Cerebellar nuclear complex (tissue), 1 donor: ENCODE measurements at places on chromosomes 3 and 15.

GRCh38 chr3:136685882-136686281 is 66.3 kb downstream of the STAG1 start:
- no peak for DNase-seq

DNA sequence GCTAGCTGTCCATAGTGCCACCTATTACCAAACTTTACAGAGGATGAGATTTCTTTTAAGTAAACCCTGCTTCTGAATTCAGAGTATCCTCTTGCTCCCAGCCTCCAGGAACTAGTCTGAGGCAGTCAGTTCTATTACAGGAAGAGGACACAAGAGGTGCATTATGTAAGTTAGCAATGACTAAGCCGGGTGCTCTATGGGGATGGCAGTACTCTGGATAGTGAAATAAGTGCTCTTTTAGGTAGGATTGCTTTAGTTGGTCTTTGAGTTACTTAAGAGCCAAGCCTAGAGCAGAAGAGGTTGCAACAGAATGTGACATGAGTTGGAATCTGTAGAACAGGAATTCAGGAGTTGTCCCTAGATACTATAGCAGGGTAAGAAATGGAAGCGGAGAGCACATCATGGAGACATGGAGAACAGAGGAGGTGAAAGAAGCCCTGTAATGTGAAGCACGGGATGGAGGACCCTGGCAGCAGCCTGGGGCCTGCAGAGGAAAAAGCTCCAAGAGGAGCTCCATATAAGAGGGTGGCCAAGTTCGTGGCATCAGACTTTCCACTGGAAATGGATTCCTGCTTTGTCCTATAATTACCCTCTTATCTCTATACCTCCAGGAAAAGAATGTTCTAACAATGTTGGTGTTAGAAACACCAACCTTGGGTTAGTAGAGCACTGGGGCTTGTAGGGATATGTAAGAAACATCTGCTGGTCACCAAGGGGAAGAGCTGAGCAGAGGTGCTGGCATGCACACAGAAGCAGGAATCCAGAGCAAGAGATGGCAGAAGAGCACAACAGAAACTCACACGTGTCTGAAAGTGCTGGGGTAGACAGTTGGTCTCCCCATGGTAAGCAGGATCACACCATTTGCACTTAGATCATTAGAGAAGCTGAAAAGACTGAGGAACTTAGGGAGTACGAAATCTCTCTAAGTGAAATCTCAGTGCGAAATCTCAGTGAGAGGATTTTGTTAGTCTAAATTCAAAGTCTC is 851.1 kb downstream of the FHIT start:
- no peak for DNase-seq

DNA sequence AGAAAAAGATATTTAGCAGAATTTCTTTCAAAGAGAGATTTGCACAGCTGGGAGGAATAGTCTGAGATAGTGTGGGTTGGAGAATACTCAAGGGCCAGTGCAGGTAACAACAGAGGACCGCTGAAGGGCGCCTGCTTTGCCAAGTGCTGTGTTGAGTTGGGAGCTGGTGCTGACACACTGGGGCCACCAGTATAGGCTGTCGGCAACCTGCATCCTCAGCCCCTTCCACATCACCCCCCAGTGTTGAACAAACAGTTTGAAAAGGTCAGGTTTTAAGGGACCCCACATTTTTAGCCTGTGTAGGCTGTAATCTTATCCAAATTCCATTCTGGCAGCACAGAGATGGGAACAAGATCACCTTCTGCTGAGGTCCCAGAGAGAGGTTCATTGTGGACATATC is 96.6 kb downstream of the ABHD5 start:
- no peak for DNase-seq

DNA sequence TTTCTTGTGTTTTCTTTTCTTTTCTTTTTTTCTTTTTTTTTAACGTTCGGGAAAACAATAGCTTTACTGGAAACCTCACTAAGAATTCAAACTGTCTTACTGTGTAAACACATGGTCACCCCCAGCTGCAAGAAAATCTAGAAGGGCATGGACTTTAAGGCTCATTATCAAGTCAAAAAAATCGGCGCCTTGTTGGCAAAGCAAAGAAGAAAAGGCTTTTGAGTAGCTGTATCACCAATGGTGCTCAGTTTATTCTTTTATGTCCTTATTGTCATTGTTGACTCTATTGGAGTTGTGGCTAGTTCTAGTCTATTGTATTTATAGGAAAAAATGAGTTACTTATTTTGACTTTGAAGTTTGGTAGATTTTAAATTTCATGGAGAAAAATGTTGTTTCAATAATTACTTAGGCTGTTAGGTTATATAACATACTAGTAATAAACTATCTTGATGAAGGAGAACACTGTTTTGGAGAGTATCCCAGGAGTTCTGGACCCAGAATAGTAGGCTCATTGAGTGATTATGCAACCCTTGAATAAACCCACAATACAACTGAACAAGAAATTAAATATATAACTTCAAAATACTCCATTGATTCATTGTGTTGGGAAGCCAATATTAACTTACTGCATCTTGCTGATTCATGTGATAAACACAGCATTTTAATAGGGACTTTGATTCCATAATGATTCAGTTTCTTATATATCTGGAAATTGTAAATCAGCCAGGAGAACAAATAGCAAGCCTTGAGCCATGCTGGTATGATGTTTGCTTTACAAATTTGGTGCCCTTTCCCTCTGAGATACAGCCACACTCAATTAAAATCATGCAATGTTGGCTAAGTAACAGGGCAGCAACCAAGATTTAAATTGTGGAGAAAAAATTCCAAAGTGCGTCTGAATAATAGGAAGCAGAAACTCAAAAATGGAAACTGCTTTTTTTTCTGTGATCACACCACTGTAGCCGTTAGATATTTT is 27.8 kb upstream of the GOLIM4 start:
- DNase-seq, result no peak

DNA sequence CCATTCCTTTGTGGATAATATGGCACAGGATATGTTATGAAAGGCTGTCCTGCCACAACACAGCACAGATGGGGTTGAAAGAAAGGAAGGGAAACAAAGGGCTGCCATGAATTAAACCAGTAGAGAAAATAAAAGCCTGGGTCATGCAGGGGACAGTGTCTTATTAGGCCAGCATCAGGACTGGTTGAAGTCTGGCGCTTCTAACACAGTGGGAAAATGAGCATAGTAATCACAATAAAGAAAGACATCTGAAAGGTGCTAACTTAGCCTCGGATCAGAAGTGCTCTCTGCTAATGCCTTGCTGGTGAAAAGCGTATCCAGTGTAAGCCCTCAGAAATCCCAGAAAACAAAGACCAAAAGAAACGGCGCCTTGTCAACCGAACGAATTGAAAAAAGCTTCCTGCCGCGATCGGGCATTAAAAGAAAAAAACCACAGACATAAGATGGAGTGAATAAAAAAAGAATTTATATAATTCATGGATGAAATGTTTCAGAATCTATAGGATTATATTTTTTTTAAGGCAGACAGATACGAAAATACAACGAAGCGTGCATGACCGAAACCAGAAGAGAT is 566 bp upstream of the MKRN3 start:
- no peak for DNase-seq

DNA sequence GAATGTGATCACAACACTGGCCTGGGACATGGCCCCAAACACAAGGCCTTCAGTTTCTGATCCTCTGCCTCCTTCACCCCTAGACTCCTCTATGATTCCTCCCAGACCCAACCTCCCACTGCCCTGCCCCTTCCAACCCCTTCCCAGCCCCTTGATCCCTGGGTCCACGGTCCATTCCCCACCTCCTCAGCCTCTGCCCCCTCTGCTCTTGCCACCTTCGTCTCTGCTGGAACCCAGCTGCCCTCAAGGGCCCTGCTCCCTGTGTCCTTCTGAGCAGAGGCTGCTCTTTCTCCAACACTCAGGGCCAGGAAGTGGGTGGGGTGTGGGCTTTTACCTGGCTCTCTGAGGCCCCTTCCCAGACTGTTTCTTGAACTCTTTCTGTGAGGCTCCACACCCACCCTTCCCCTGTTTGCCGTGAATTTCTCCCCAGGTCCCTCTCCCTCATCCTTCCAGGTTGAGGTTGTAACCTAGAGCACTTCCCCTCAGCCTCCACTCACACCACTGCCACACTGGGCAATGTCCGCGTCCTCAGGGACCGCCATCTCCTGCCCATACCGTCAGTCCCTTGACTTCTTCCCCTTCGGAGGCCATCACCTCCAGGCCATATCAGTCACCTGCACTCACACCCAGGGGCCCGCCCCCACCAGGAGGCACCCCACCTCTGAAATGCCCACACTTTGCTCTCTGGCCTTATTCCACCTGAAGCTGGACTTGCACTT is 18.7 kb upstream of the SLCO2A1 start:
- no peak for DNase-seq

- no peak for DNase-seq
These were observed 268.4 kb upstream of the FRG2C start for GRCh38 chr3:75395580-75396315.

DNA sequence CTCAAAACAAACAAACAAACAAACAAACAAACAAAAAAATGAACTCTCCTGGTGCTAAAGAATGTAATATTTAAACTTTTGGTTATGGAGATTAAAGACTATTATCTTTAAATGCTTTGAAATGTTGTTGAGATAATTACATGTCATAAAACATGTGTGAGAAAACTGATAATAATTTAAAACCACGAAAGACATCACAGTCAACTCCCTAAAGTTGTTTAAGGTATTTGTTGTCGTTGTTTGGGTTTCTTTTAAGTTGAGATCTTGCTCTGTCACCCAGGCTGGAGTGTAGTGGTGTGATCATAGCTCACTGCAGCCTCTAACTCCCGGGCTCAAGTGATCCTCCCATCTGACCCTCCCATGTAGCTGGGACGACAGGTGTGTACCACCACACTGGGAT is 12.0 kb downstream of the EFCAB12 start:
- DNase-seq, result no peak

GRCh38 chr3:27141668-27142067 is 227.5 kb downstream of the NEK10 start:
- no peak for DNase-seq

- no peak for DNase-seq
These were observed 28.9 kb downstream of the EAF1 start for GRCh38 chr3:15456321-15456720.

- DNase-seq, result no peak
These were observed 379.4 kb downstream of the DIPK2A start for GRCh38 chr3:144351011-144351410.

DNA sequence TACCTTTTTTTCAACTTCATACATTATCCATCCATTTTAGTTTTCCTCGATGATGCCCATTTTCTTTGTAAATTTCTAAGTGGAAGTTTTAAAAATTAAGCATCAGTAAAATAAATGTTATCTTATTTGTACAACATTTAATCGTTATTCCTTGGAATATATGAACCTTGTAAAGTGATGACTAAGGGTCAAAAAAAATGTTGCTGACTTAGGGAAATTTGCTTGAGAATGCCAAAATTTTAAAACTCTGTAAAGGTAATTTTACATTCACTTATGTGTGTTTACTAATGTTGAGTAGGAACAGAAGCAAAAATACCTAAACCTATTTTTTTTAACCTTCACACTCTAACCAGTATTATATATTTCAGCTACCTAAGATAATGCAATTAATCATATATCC is 917.1 kb downstream of the VGLL3 start:
- DNase-seq, result no peak

DNA sequence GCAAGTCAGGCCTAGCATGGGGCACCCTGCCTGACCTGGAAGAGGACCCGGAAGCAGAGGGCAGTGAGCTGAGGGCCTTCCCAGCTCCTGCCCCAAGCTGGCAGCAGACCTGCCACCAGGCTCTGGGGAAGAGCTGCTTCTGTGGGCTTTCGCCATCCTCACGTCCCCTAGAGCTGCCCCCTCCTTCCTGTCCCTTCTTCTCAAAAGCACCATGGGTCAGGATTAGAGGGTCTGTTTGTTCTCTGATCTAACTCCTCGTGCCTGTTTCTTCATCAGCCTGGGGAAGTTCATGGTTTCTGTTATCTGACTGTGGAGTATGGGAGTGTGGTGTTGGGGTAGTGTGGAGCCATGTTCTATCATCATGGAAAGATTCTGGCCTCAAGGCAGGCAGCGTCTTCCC is 58.4 kb upstream of the POLG start:
- DNase-seq, result no peak

DNA sequence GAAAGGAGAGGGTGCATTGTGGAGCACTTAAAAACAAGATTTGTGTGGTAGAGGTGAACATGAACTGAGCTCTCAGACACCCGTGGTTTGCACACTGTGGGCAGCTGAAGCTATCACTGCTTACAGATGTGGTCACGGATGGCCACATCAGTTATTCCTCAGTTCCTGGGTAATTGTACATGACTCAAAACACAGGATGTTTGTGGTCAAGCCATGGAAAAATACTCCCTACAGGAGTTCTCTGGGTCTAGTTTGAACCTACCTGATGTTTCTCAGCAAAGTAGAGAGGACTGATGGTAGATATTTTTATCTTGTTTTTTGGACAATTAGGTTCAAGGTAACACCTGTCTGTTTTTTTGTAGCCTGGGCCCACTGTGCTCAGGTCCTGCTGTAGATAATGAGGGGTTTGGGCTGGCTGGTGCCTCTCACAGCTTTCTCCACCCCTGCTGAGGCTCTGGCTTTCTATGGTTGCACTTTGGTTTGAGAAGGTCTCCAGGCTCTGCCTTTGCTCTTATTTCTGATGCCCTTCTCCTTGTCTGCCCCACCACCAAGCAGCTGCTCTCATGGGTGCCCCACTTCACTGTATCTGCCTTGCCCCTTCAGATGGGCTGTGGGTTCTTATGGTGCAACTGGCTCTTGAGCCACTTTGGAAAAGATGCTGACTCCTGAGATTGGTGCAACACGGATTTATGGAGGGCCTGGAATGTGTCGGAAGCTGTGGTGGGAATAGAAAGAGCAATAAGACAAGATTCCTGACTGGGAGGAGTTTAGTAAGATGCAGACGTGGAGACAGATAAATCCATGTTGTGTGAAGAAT is 40.1 kb downstream of the CDCP1 start:
- no peak for DNase-seq

- DNase-seq, result no peak
These were observed 39.0 kb upstream of the IGF1R start for GRCh38 chr15:98609144-98609852.
